Stimulated activated CD4-positive, alpha-beta T cell treated with anti-CD3 and anti-CD28 coated beads, Interleukin-4, amount 100 ng/mL, for 4 hours (primary cell): ENCODE measurements at places on chromosomes 7 and 10.

- DNase-seq = no peak
These were observed 211.6 kb upstream of the MAGI2 start for GRCh38 chr7:79664884-79665676.

DNA sequence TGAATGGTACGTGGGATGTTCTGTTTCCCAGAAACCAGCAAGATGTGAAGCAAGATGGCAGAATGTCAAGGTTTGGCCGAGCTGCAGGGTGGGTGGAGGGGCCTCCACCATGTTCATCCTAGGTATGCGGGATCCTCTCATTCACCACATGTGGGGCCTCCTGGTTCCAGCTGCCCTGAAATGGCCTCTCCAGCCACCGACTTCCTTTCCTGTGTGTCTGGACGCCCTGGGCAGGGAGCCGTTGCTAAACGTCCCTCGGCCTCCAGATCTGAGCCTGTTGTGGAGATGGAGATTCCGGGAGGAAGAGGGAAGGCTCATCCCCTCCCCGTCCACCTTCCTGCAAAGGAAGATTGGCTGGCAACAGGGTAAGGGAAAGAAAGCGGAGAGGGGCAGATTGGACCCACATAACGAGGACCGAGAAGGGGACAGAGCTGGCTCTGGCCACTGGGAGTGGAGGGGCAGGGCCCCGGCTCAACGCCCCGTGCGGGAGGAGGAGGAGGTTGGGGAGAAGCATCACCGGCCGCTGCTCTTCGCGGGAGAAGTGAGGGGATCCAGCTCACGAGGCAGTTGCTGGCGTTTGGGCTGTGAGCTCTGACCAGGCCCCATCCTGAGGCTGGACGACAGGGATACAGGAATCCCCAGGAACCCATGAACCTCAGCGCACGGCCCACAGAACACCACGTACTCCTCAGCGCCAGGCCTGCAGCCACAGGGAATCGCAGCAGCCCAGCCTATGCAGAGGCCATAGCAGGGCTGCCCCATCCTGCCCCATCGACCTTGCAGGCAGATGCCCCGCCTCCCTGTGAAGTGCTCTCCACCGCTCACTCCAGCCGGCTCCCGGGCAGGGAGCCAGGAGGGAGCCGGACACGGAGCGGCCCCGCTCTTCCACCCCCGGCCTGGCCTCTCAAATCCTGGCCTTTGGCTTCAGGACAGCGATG is 98.3 kb downstream of the FOXL3 start:
- DNase-seq = no peak

DNA sequence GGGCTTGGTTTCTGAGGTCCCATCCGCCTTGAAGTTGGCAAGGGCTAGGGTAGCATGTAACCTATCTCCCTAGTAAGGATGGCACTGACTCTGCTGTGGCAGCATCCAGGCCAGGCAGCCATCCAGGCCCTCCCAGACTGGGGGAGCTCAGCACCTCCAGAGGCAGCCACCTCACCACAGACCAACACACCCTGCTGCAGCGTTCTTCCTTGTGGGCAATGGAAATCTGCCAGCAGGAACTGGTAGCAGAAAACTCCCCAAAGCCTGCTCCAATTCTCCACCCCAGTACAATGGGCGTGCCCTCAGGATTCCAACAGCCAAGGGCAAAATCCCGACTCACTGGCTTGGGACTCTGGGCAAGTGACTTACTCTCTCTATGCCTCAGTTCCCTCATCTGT is 27.5 kb downstream of the DLG5 start:
- no peak for DNase-seq

- DNase-seq = no peak
These were observed 18.9 kb downstream of the GBX1 start for GRCh38 chr7:151148319-151149259.

GRCh38 chr7:41885078-41885477 is 182.2 kb upstream of the INHBA start:
- DNase-seq = no peak

- no peak for DNase-seq
These were observed 181.3 kb downstream of the MAGI2 start for GRCh38 chr7:79272066-79272669.

- no peak for DNase-seq
These were observed 73.2 kb downstream of the SDK1 start for GRCh38 chr7:3374239-3374638.

DNA sequence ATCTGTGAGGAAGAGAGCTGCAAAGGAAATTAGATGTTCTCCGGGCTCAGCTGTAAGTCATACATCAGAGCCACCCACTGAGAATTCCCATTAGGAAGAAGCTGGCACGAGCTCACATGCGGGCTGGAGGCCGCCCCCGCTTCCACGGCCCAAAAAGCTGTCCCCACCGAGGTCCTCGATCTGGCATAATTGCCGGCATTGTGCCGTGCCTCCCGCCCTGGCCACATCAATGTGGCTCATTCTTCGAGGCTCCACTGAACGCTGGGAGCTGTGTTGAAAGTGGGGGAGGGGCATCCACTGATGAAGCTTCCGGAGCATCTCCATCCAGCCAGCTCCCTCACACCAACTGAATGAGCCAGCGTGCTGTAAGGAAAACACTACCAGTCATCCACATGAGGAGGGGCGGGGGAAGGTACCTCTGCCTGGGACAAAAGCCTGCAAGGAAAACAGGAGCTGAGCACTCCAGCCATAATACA is 173.1 kb downstream of the PTPRN2 start:
- no peak for DNase-seq

DNA sequence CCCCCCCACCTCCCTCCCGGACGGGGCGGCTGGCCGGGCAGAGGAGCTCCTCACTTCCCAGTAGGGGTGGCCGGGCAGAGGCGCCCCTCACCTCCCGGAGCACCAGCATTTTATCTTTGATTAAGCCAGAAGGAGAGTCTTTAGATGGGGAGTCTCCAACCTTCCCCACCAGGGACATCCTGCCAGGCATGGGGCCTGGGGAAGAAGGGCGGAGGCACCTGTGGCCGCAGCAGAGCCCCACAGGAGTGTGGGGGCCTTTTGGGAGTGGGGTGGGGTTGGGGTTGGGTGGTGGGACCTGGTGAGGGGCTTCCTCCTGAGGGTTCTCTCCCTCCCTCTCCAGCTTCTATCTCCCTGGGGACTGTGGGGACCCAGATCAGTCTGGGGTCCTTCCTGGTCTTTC is 18.2 kb downstream of the ZNF783 start:
- DNase-seq = no peak

DNA sequence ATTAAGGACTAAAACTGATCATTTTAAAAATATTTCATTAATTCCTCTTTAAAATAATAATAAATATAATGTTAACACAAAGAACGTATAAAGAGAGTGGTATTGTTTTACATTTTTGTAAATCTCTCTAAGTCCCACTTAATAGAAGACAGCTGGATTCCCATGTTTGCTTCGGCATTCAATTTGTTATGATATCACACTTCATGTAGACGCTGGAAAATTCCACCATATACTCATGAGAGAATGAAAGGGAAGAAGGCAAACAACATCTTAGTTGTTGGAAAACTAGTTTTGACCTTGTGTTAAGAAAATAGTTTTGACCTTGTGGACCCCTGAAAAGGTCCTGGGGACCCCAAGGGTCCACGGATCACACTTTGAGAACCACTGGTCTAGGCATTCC is 85.3 kb upstream of the MGMT start:
- no peak for DNase-seq

DNA sequence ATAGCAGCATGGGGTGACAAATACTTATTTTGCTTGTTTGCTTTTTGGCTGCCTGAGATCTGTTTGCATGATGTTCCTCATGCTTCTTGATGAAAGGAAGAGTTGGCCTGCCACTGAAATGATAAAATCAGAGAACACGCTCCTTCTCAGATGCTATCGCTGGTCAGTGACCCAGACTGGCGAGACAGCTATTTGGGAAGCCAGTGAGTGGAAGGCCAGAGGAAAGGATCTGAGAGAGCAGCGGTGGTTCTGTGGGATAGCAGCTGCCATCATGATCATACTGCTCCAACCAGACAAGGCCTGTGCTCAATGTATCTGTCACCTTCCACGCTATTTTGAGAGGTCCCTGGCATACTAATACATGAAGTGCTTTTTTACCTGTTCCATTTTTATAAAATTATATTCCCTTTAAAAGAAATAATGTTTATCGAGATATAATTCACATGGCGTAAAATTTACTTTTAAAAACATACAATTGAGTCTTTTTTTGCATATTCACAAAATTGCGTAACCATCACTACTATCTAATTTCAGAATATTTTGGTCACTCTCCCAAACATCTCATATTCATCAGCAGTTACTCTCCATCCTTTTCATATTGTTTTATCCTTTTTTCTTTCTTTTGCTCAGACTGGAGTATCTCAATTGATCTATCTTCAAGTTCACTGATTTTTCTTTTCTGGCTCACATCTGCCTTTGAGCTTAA is 695.1 kb downstream of the TNS3 start:
- no peak for DNase-seq

- no peak for DNase-seq
These were observed 12.0 kb upstream of the CPXM2 start for GRCh38 chr10:123903621-123904020.

- DNase-seq = no peak
These were observed 139.0 kb downstream of the CREB5 start for GRCh38 chr7:28551331-28551730.

GRCh38 chr10:8393531-8393930 is 339.0 kb downstream of the GATA3 start:
- no peak for DNase-seq

DNA sequence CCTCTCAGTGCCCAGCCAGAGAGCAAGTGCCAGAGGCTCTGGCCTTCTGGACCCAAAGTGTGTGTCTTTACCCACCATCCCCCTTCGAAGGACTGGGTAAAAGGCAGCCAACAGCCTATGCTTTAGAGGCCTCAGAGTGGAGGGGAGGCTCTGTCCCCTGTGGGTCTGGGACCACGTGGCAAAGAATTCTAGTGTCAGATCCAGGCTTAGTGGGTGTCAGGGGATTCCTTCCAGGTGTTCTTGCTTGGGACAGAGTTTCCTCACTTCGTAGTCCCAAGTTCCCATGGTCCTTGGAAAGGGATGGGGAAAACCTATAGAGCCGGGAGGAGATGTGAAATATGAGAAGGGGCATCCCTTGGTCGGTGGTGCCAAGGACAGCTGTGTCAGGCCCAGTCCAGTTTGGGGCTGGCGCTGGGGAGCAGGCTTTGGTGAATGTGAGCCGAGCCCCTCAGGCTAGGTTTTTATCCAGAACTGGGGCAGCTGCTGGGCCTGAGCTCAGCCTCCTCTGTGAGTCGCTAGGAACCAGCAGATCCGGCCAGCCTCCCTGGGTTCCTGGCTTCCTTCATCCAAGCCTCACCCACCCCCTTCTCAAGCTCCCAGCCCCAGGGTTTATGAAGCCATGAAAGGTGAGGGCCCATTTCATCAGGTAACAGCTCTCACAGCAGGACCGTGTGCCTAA is 71.2 kb downstream of the C10orf105 start:
- DNase-seq = no peak

DNA sequence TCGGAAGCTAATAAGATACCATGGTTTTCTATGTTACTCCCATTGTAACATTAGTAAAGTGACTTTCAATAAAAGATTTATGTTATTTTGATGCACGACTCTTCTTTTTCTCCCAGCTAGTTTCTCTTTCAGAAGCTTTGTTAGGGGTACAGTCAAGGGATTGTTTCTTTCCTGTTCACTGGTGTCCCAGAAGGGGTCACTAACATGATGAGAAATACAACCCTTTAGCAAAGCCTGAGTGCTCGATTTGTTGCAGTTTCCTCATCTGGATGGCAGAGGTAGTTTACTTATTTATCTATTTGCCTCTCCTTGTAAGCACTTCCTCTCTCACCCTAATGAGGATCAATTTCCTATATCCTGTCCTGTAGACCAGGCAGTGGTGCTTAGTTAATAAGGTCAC is 17.0 kb downstream of the SRI start:
- DNase-seq = no peak

DNA sequence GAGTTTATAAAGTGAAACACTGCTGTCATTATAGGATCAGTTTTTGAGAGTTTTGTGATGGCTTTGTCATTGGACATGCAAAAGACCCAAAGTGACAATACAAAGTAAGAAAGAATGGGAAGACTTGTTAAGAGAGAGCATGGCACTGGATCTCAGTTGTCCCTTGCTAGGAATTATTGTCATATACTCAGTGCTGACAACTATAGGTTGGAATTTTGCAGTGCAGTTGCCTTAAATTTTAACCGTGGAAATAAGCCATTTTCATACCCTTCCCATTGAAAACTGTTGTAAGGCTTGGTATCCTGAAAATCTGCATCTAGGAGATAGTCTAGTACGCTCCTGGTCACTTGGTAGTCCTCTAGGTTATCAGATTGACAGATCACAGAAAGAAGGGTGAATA is 1156.7 kb downstream of the GATA3 start:
- no peak for DNase-seq

GRCh38 chr7:56115852-56116538 is at the start of gene NUPR2:
TSS of gene NUPR2 (minus strand) at chr7:56116417. CDS start at chr7:56116314, 103 bp downstream.
- no peak for DNase-seq

GRCh38 chr10:23194966-23195845 is 3.1 kb downstream of the PTF1A start:
- no peak for DNase-seq

DNA sequence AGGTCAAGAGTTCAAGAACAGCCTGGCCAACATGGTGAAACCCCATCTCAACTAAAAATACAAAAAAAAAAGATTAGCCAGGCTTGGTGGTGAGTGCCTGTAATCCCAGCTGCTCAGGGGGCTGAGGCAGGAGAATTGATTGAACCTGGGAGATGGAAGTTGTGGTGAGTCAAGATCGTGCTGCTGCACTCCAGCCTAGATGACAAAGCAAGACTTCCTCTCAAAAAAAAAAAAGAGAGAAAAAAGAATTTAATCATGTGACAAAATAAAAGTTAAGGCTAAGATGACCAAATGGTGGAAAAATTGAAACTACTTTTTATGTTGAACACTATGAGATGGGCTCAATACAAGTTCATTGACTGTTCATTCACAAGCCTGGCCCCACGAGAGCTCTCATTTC is 141.1 kb upstream of the WDR11 start:
- no peak for DNase-seq

- no peak for DNase-seq
These were observed 326.4 kb downstream of the KCNMA1 start for GRCh38 chr10:77311186-77311585.

DNA sequence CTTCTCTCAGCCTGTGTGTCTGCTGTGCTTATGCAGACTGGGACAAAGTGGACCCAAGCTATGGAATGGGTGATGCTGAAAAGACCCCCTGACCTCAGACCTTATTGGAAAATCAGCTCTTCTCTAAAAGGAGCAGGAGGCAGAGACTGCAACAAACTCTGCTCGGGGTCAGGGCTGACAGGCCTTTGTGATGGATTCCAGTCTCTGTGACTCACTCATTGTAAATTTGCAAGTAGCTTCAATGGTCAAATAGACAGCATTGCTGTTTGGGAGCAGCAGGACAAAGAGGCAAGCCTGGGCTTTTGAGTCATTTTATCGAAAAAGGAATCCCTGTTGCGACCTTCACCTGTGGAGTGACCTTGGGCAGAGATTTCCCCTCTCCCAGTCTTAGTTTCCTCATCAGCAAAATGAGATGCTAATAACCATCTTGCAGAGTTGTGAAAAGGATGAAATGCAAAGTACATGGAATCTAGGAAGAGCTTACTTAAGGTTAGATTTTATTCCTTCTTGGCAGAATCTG is 26.1 kb upstream of the GPR26 start:
- DNase-seq = no peak
